ENCODE measurements at places on chromosomes 5 and 9.

DNA sequence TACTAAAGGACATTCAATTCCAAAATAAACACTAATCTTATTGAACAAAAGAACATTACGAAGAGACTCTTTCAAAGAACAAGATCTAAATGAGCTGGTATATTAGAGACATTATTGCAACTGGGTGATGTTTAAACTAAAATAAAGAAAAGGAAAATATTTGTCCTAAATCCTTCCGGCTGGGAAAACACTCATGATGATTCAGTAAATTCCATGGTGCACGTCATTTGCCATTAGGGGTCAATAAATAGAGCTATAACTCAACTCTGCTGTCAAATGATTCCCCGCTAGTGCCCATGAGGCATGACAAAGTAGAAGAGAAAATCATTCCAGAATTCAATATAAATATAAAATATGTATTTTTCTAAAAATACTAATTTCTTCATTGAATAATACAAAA lies 565.5 kb upstream of the TUSC1 start:
- no peak for DNase-seq

DNA sequence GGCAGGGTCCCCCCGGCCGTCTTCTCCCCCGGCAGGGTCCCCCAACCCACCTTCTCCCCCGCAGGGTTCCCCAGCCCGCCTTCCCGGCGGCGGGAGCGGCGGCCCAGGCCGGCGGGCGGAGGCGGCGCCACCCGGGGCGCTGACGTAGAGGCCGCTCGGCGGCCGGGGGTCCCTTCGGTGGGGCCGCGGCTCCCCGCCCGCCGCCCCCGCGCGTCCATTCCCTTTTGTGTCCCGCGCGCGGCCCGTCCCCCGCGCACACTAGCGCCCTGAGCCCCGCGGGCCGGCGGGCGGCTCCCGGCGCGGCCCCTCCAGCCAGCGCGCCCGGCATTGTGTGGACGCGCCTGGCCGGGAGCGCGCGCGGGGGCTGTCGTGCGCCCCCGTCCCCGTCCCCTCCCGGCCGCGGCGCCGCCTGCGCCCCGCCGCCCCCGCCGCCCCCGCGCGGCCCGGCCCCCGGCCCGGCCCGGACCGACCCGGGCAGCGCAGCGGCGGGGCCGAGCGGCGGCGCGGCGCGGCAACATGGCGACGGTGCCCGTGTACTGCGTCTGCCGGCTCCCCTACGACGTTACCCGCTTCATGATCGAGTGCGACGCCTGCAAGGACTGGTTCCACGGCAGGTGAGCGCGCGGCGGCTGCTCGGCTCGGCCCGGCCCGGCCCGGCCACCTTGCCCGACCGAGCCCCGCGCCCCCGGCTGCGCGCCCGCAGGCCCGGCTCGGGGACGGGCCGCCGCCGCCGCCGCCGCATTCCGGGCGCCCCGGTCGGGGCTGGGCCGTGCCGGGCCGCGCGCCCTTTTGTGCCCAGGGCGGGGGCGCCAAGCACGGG lies at the start of gene PHF2:
Gene PHF2, plus strand, starts transcription at position 327 of the 820 bp plus-strand sequence. Its CDS starts 190 bp downstream, at position 517.
- DNase-seq: peak; percentile 12

DNA sequence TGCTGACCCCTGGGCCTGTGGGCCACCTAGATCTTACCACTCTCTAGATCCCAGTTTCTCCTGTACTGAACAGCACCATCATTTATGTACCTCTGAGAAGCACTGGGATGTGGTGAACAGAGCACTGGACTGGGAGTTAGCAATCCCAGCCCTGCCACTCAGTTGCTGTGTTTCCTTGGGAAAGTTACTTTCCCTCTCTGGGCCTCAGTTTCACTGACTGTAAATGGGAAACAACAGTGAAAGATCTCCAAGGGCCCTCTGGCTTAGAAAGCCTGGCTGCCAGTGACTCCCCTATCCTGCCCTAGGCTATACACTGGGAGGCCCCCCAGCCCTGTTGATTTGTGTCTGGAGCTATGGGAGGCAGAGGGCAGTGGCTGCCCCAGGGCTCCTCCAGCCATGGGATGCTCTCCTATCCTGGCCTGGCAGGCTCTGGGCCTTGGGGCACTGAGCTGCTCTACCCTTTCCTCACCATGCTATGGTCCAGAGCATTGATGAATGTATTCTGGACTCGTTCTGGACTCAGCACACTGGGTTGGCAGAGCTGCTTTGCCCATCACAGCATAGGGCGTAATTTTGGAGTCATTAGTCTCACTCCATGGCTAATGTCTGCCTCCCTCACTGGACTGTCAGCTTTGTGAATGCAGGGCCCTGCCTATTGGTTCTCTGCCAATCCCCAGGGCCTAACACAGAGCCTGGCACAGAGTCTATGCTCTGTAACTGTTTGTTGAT lies 99.3 kb downstream of the RGS3 start:
- DNase-seq: no peak

GRCh38 chr9:94101162-94101853 lies 17.0 kb downstream of the PTPDC1 start:
- DNase-seq: no peak

DNA sequence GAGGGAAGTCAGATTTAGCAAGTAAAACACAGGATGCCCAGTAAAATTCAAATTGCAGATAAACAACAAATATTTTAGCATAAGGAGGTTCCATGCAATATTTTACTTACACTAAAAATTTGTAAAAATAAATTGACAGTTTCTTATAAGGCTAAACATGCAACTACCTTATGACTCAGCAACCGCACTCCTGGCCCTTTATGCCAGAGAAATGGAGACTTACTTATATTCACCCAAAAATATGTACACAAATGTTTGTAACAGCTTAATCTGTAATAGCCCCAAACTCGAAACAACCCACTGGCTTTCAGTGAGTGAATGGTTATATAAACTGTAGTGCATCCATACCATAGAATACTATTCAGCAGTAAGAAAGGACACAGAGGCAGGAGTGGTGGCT lies 28.6 kb upstream of the TRIM14 start:
- no peak for DNase-seq

- no peak for DNase-seq
Observed at GRCh38 chr5:153496835-153497234, 6.4 kb downstream of the GRIA1 start.
